ENCODE measurements at places on chromosomes 4 and X. TPM values are rescaled to one million over a fixed set of nuclear protein-coding genes. Genes with fewer than 3 reads are reported as not detected.

DNA sequence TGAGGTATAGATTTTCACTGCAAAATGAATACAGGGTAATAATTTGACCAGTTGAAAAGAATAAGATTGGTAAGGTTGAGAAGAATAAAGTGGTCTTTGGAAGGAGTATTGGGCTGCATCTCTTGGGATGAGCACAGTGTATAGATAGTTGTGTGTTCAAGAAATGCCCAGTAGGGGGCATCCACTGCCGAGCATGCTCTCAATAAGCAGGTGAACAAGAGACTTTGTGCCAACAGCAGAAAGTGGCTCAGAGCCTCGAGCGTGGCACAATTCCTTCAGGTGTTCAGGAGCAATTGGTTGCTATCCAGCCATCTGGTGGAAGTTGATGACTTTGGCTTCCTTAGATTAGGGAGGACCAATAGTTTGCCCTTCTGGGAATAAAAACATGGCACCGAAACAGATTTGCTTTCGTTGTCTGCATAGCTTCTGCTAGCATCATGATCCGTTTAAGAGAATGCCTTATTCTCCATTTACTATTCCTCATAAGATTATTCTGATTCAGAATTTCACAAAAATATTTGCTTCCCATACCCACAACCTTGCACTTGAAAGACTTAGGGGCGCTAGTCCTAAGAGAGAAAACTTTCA, 258.1 kb upstream of the NEIL3 start:
- DNase-seq, result peak; percentile 80

DNA sequence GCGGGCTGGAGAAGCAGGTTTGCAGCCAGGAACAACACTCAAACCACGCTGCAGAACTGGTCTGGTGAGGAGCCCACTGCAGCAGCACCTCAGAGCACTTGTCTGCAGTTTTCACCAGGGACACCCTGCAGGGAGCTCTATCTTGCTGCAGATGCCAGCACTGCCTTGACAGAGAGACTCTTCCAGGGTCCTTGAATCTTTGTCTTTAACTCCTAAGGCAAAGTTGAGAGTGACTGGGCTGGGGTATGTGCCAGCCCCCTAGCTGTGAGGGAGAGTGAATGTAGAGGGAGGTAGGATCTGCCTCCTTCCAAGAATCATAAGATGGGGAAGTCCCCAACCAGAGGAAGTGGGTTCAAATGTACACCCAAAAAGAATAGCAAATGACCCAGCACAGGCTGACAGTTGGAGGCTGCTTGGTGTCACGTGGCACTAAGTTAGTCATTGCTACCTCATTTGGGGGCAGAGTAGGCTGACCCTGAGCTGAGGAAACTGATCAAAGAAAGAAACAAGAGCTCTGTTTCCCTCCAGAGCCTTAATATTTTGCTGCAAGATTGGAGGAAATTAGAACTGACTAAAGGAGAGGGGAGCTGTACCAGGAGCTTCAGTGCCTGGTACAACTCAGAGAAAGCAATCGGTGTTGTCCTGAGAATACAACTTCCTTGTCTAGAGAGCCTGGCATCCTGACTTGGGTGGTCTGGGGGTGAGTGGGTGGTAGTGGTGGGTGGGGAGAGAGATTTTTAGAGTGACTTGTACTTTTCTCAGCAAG, 28.2 kb upstream of the HUWE1 start:
- no peak for DNase-seq

GRCh38 chr4:147909225-147909624, 177.3 kb downstream of the ARHGAP10 start:
- DNase-seq, result no peak

GRCh38 chr4:54731552-54731951, 73.8 kb downstream of the KIT start:
- DNase-seq, result no peak

GRCh38 chrX:154967603-154968002, 54.9 kb downstream of the F8 start:
- DNase-seq, result no peak

DNA sequence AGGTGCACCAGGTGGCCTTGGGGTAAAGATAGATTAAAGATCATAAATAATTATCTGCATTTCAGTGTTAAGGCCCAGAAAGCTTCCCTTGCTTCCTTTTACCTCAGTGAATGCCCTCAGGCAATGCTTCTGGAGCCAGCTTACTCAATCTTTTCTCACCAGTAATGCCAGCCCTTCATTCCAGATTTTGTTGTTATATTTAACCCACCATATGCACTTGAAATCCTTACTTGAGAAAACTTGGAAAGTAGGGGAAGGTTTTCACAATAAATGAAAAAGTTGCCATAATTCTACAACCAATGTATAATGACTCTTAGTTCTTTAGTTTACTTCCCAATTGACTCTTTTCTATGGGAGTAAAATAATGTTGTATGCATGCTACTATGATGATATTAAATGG, 17.1 kb upstream of the PBDC1 start:
- DNase-seq, result no peak

- DNase-seq, result no peak
Measured at GRCh38 chrX:46837558-46838485, 979 bp downstream of the RP2 start.

DNA sequence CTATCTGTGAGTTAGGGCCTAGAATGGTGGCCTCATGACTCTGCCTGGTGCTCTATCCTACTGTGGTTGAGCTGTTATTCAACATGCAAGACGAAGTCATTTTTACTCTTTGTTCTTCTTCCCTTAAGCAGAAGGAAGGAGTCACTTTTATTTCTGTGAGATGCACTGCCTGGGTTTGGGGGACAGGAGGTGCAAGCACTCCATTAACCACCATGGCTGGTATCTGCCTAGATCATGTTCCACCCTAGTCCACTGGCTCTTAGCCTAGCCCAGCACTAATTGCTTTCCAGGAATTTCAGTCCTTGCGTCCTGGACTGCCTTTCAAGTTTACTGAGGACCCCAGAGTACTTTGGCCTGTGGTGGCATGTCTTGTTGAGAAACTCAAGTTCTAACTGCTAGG, 1182.7 kb downstream of the FSTL5 start:
- DNase-seq, result no peak

- DNase-seq, result peak; percentile 71
Measured at GRCh38 chrX:9464435-9465371, at the start of gene TBL1X. TSS of gene TBL1X (plus strand) at chrX:9465058. CDS start at chrX:9653587, 188,529 bp downstream.

- DNase-seq, result no peak
Measured at GRCh38 chr4:128572778-128573241, 236.7 kb upstream of the JADE1 start.

- DNase-seq, result no peak
Measured at GRCh38 chr4:75612306-75612705, 18.0 kb downstream of the CDKL2 start.

GRCh38 chr4:159980826-159981468, 878.1 kb downstream of the RAPGEF2 start:
- no peak for DNase-seq

DNA sequence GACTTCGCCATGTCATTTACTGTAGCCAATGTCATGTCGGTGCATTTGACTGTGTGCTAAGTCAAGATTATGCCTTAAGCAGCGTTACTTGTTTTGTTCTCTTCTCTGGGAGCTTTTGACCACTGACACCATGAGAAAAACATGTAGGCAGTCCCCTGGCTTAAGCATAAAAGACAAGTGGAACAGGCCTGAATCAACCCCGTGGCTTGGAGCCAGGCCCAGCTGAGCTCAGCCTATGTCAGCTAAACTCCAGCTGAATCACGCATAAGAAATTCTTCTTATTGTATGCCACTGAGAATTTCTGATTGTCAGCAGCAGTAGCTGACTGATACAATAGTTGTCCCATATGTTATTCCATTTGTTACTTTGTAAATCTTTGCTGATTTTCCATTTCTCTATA, 261.9 kb downstream of the CBLL2 start:
- DNase-seq, result no peak

GRCh38 chr4:153393397-153393796, 48.9 kb downstream of the MND1 start:
- DNase-seq, result no peak

DNA sequence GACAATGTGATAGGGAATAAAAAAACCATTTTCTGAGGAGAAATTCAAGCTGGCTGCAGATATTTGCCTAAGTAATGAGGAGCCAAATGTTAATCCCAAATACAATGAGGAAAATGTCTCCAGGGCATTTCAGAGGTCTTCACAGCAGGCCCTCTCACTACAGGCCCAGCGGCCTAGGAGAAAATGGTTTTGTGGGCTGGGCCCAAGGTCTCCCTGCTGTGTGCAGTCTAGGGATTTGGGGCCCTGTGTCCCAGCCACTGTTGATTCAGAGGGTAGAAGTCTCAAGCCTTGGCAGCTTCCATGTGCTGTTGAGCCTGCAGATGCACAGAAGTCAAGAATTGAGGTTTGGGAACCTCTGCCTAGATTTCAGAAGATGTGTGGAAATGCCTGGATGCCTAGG, 778.7 kb downstream of the CENPC start:
- DNase-seq, result peak; percentile 27

DNA sequence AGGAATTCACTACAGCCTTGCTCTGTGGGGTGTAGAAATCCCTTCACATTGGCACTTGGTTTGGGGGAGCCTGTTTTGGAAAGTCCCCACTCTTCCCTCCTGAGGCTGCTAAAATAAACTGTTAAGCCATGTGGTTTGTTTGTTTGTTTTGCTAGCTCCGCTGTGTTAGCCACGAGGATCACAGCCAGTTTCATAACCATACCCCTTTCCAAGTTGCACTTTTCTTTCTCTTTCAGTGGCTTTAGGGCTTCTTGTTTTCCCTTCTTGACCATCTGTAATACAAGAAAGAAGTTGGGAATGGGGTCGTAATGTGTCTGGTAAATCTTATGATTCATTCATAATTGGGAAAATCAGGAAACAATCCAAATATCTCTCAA, 24.8 kb upstream of the UXT start:
- no peak for DNase-seq

GRCh38 chr4:100372432-100372831, 145.4 kb downstream of the EMCN start:
- DNase-seq, result peak; percentile 50

- no peak for DNase-seq
Measured at GRCh38 chr4:123480706-123481418, 84.3 kb downstream of the SPRY1 start.

DNA sequence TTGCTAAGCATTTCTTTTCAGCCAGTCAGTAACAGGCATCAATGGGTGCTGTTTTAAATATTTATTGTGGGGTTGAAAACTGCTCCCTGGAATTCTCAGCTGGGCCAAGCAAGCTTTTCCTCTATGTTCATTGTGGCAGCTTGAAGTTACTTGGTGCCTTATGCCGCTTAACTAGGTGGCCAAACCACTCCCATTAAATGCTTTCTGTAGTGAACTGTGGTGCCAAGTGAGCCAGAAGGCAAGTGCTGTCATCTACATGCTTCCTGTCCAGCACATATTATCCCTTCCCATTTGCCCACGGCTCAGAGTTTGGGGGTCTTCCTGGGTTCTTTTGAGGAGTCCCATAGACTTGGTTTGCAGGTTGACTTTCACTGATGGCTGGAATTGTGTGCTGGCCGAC, 64.8 kb downstream of the TAB3 start:
- DNase-seq, result no peak

GRCh38 chrX:103687696-103688201, 1.2 kb upstream of the MORF4L2 start:
- peak; percentile 89 for DNase-seq

GRCh38 chrX:7074148-7074907, 73.2 kb upstream of the STS start:
- DNase-seq, result no peak

DNA sequence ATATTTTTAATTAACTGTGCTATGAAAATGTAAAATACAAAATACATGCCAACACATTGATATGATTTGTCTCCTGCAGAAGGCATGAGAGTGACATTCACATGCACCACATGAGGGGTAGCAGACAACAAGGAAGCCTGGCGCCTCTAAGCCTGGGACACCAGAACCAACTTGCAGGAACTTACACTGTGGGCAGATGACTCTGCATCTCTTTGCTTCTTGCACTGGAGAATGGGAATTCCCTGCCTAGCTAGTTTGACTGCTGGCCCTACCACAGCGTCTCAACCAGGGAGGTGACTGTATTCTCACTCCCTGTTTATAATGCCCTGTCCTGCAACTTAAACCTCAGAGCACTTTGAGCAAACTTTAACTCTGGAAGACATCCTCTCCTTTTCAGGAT, 40.5 kb downstream of the PAGE2 start:
- DNase-seq, result no peak

- DNase-seq, result peak; percentile 37
Measured at GRCh38 chr4:77697860-77698590, 92.4 kb downstream of the CXCL13 start.

DNA sequence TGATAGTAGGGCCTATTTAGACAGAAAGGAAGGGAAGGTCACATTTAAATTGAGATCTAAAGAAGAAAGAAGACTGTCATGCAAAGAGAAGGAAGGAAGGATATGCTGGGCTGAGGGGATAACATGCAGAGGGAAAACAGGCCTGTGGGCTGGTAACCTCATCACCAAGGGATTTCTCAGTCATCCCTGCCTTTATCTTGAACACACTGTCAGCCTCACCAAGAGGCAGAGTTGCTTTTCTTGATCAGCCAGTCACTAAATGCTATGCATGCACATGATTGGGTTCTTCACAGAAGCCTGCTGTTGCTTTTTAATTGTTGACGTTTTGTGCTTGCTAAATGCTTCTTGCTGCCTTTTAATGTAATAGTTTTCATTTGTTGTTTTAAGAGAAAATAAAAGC, 113.0 kb downstream of the ARHGAP24 start:
- DNase-seq, result no peak

Gene GPRASP1
- 7.0 TPM for total RNA-seq

Gene XAGE1B
- not detected for total RNA-seq

Gene GAGE12C
- total RNA-seq, result not detected

Gene MAD2L1
- 190 TPM for total RNA-seq

Gene BBS12
- total RNA-seq, result 5.9 TPM

Gene CFP
- total RNA-seq, result 0.06 TPM

Gene DDX53
- total RNA-seq, result not detected

Gene GPM6B
- 49.6 TPM for total RNA-seq
